Activated naive CD4-positive, alpha-beta T cell treated with anti-CD3 and anti-CD28 coated beads, Interleukin-2, amount 50 U/mL, for 72 hours (primary cell): ENCODE measurements at places on chromosomes 1 and 21. TPM values are rescaled to one million over a fixed set of nuclear protein-coding genes. Genes with fewer than 3 reads are reported as not detected.

- DNase-seq, result no peak
Measured at GRCh38 chr1:212593821-212594251, 14.7 kb upstream of the ATF3 start.

GRCh38 chr1:184734980-184735379 is 19.7 kb downstream of the EDEM3 start:
- DNase-seq, result no peak

- DNase-seq, result no peak
Measured at GRCh38 chr1:95340061-95340460, 106.1 kb downstream of the RWDD3 start.

DNA sequence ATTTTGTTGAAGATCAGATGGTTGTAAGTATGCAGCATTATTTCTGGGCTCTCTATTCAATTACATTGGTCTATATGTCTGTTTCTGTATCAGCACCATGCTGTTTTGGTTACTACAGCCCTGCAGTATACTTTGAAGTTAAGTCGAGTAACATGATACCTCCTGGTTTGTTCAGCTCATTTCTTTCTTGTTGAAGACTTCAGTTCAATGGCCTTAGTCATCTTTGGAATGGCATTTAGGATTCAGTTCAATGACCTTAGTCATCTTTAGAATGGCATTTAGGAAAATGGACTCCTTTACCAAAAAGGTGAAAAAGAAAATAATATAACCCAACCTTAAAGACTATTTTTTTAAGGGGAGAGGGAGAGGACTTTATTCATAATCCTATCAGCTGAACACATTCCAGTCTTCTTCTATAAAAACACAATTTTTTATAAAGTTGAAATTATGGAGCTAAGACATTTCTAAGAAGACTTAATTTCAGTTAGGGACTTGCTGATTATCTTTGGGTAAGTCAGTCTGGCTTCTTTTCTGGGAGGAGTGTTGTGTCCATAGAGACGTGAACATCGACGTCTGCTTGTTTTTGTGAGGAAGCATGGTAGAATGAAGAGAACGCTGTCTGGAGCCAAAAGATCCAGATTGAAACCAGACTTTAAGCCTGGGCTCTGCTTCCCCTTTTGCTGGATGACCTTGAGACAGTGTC is 48.3 kb downstream of the DDR2 start:
- no peak for DNase-seq

GRCh38 chr1:10459184-10459583 is 9.4 kb downstream of the CORT start:
- DNase-seq, result no peak

- no peak for DNase-seq
Measured at GRCh38 chr1:32068957-32069588, 3.7 kb upstream of the TMEM39B start.

- no peak for DNase-seq
Measured at GRCh38 chr21:42343963-42344510, 6.8 kb downstream of the TFF2 start.

DNA sequence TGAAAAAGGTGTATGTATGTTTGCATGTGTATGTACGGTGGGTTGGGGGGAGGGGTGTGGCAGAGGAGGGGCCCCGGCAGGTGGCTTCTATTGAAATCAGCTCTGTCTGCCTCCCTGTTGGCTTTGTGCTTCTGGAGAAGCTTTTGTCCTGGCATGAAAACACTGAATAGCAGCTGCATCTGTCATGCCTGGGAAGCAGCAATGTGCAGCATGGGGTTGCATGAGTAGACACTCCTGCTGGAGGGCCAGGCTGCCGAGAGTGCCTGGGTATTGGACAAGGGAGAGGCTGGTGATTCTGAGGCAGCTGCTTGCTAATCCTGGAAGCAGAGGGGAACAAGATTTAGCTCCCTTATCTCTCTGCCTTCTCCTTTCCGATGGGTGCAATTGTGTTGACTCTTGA is 20.5 kb downstream of the MAPKAPK2 start:
- DNase-seq, result no peak

GRCh38 chr1:161378014-161378413 is 10.3 kb upstream of the CFAP126 start:
- no peak for DNase-seq

GRCh38 chr1:119662034-119662437 is 14.0 kb upstream of the ZNF697 start:
- DNase-seq, result no peak

SEMA6C gene
- total RNA-seq, result 7.1 TPM

- DNase-seq, result no peak
Measured at GRCh38 chr1:236837897-236838296, 42.8 kb downstream of the MTR start.

PTPRC gene
- total RNA-seq, result 433 TPM

TENT5C gene
- total RNA-seq, result 14.2 TPM

PRKAA2 gene
- not detected for total RNA-seq

- DNase-seq, result no peak
Measured at GRCh38 chr21:37699024-37699775, 217.1 kb downstream of the KCNJ6 start.

GRCh38 chr1:168830562-168830961 is 101.6 kb upstream of the DPT start:
- DNase-seq, result no peak

DNA sequence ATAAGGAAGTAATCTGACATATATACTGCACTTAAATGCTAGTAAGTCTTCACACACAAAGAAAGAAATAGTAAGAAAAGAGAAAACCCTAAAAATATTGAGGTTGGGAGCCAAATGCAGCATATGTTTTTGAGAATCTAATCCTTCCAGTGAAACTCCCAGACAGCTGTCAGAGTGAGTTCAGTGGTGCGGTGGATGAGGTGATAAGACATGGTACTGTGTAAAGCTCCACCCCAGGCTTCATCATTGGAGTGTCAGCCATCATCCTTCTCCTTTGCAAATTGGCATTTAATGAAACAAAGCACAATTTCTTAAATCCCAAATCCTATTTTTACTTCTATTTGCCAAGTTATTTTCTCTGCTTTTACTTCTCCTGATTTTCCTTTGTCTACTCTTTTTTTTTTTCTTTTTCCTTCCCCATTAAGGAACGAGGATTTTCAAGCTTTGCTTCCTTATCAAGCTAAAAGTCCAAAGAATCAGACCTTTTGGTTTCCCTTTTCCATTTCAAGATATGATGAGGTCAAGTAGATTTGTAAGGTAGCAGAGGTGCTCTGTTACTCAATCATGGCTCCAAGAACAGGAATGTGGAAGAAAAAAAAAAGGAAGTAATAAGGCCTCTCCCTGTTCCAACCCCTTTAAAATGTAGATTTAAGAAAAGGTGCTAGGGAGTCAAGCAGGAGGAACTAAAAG is 343.3 kb downstream of the SETD4 start:
- DNase-seq, result no peak

CAPN8 gene
- not detected for total RNA-seq

DNA sequence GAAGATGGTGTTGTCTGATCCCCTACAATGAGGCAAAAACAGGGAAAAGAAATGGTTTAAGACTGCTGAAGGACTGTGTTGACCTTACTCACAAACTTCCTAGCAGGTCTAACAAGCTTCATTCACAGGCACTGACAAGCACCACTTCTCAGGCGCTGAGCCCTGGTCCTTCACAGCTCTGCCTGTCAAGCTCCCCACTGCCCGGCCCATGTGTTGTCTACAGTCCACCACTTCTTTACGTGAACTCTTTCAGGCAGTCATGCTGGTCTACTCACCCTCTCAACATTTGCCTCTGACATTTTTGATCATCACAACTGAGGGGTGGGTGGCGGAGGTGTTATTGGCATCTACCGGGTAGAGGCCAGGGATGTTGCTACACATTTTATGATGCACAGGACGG is 40.7 kb upstream of the MYBPHL start:
- no peak for DNase-seq

PLOD1 gene
- 32.8 TPM for total RNA-seq

PPT1 gene
- 84.1 TPM for total RNA-seq

DNA sequence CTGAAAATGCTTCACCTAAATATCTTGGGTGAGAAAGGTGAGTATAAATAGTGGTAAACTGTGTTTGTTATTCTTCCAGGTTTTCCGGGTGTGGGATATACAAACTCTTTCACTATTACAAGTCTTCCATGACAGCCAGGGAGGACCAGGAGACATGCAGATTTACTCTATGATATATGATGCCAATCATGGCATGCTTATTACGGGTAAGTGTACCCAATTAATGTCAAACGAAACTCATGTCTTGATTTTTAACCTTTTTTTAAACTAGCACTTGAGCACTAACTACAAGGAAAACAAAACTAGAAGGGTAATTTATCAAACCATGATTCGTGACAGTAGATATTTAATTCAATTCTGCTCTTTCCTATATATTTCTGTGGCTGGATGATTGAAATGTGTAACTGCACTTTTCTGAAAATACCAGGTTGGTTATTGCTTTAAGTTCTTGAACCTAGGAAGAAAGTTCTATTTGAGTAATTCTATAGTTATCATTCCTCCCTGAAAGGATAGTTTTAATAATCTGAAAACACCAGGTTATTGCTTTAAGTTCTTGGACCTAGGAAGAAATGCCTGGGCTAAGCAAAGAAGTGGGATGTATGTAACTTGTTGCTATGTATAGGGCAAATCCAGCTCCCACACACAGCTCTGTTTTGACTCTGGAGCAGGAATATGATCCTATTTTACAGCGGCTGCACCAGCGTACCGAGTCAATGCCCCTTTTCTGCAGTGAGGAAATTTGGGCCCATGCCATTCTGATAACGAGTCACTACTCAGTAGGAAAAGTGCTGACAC is 86.4 kb downstream of the WDR64 start:
- DNase-seq, result no peak

- peak; percentile 23 for DNase-seq
Measured at GRCh38 chr1:200448034-200448762, 38.4 kb upstream of the ZNF281 start.

DNA sequence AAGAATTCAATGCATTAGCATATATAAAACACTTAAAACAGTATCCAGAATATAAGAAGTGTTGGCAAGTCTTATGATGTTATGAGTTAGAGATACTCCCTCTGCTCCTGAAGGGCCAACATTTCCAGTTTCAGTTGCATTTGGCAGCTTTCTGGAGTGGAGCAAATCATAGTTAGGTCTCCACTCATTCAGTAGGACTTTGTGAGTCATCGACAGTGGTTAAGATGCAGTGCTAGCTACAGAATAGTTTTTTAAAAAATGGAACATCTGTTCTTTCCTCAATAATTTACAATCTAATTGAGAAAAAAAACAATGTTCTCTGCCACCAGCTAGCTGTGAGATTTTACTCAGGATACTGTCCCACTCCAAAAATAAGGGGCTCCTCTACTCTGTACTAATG is 389.1 kb downstream of the HLX start:
- no peak for DNase-seq

GRCh38 chr1:211488641-211489040 is 3.3 kb downstream of the RD3 start:
- no peak for DNase-seq

- DNase-seq, result no peak
Measured at GRCh38 chr1:178684542-178685000, 40.5 kb upstream of the RALGPS2 start.

PGLYRP3 gene
- total RNA-seq, result not detected

NR5A2 gene
- total RNA-seq, result not detected

DNA sequence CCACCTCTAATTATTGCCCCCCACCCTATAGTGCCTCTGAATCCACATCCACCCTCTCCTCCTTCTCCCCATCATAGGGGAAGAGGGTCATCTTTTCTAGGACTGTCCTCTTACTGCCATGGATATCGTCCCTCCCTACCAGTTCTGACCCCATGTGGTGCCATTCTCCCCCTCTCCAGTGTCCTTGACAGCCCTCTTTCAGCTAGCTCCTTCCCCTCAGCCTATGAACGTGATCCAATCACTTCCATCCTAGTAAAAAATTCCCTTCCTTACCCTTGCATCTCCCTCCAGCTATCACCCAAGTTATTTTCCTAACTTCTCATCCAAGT is 172.7 kb downstream of the RRAGC start:
- no peak for DNase-seq

DNA sequence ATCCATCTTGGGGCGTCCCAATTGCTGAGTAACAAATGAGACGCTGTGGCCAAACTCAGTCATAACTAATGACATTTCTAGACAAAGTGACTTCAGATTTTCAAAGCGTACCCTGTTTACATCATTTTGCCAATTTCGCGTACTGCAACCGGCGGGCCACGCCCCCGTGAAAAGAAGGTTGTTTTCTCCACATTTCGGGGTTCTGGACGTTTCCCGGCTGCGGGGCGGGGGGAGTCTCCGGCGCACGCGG is 282 bp upstream of the SOD1 start:
- DNase-seq, result no peak

DNA sequence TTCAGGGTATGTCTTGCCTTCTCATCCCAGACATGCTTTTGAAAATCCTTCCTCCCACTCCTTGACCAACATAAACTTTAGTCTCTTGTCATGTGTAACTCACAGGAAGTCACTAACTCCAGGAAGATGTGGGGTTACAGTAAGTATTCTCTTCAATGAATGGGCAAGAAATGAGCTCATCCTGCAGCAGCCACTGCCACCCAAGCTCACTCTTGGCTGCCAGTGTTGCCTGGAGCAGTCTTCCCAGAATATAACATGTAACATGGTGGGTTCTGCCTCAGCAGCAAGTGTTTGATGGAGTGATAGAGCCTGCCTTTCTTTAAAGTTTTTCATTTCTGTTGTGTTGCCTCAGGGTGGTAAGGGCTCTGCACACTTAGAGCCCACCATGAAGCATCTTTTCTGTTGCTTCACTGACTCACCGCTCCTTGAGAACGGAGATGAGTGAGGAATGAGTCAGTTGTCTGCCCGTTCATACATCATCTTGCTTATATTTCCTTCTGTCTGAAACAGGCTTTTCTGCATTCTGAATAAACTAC is 187.0 kb downstream of the TPR start:
- no peak for DNase-seq

DNA sequence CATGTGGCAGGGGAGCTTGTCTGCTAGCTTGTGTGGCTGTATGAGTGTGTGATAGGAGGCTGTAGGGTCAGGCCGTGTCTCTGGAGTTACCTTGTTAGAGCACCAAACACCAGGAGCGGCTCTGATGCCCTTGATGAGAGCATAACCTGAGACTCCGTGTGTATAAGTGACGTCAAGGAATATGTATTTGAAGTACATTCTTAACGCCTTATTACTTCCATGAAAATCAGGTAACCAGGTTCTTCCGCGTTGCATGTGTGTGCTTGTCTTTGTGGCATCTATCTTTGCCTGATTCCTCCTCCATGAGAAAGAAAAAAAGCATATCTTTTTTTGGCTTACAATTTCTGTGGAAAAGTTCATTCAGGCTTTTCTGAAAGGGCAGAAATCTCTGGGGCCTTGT is 4.6 kb downstream of the OLFML3 start:
- no peak for DNase-seq

- no peak for DNase-seq
Measured at GRCh38 chr21:29053011-29053553, 20.4 kb downstream of the CCT8 start.

BEST4 gene
- total RNA-seq, result 1.8 TPM
